Sigmoid colon (tissue), 7 donors: ENCODE measurements at places on chromosomes 5 and 9.

DNA sequence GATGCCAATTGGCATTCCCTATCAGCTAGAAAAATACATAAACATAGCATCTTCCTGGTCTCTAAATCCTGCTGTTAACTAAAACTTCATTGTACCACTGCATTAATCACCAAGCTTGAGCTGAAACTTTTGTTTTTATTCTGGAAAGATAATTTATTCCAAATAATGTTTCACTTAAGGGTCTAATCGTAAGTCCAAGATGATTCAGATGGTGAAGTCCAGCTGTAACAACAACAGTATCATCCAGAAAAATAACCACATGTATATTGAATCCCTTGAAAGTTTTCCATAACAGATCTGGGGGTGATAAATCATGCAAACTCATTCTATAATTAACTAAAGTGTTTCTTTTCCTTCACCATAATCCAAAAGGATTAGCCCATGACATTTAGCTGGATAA lies 23.9 kb downstream of the RORB start:
- no peak for DNase-seq
- H3K27ac ChIP-seq, result no peak overlapping the region
- no peaks in the 10 kb centered on the region for H3K4me1 ChIP-seq
- no peaks in the 10 kb centered on the region for H3K27me3 ChIP-seq
- H3K36me3 ChIP-seq, result no peaks in the 10 kb centered on the region

DNA sequence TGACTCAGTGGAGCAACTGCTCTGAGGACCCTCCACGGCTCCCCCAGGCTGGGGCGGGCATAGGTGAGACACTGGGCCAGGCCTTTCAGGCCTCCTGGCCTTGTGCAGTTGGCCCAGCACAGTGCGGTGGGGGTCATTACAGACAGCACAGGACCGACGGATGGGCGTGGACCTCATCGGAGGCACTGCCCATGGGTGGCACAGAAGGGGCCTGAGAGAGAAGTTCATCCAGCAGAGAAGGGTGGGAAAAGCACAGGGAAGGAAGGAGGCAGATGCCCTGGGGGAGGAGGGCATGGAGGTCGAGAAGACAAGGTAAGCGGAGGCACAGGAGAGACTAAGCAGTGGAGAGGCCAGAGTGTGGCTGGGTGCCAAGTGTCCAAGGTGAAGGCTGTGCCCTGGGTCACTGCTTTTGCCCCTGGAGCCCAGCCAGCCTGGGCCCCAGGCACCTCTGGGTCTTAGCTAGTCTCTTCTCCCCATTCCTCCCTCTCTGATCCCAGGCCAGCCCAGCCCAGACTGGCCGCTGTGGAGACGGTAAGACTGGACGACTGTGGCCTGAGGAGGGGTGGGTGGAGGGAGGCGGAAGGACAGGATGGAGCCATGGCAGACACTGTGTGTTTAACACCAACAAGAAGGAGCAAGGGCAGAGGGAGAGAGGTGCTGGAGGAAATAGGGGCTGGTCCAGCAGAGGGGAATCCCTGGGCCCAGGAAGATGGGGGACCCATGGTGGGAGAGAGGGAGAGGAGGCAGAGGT lies 5.7 kb downstream of the IL3 start:
- H3K27me3 ChIP-seq, result no peaks in the 10 kb centered on the region
- H3K4me1 ChIP-seq, result no peaks in the 10 kb centered on the region
- no peak overlapping the region for H3K4me3 ChIP-seq
- no peaks in the 10 kb centered on the region for H3K36me3 ChIP-seq

- no peak for DNase-seq
- H3K27ac ChIP-seq, result peak overlapping the region; percentile 62
- H3K4me1 ChIP-seq, result no peaks in the 10 kb centered on the region
- H3K4me3 ChIP-seq, result no peak overlapping the region
- H3K36me3 ChIP-seq, result no peaks in the 10 kb centered on the region
- no peaks in the 10 kb centered on the region for H3K27me3 ChIP-seq
These were observed 3.1 kb upstream of the GNPDA1 start for GRCh38 chr5:142015781-142016533.

DNA sequence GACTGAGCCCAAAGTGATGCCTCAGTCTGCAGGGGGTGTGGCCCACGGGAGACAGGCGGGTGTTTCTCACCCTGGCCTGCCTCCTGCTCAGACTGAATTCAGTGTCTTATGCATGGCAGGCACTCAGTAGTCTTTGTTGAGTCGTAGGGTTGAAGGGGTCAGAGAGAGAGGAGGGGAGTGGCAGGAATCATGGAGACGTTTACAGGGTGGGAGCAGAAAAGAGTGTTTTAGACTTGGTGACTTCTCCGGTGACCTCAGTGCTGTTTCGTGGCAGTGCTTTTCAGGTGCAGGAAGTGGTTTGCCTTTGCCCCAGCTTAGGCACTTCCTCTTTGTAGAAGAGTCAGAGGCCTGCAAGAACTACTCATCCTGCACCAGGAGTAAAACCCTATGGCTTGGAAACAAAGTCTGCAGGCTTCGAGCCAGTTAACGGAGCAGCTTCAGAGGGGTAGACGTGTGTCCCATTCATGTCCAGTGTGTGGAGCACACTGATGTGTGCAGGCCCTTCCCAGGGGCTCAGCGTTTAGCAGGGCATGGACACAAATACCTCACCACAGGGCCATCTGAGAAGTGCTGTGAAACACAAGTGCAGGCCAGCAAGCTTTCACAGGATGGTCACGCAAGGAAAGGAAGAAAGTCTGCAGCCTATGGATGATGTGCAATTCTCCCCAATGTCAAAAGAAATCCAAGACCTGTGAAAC lies 24.5 kb upstream of the SEMA4D start:
- H3K27ac ChIP-seq, result no peak overlapping the region
- no peaks in the 10 kb centered on the region for H3K4me1 ChIP-seq
- no peaks in the 10 kb centered on the region for H3K36me3 ChIP-seq
- H3K27me3 ChIP-seq, result no peaks in the 10 kb centered on the region

GRCh38 chr5:39205550-39205949 lies 13.8 kb downstream of the FYB1 start:
- no peak overlapping the region for H3K4me3 ChIP-seq
- no peaks in the 10 kb centered on the region for H3K36me3 ChIP-seq
- no peaks in the 10 kb centered on the region for H3K27me3 ChIP-seq

- H3K27ac ChIP-seq, result no peak overlapping the region
- no peaks in the 10 kb centered on the region for H3K27me3 ChIP-seq
- DNase-seq, result no peak
- H3K4me3 ChIP-seq, result no peak overlapping the region
- H3K36me3 ChIP-seq, result no peaks in the 10 kb centered on the region
- H3K4me1 ChIP-seq, result no peaks in the 10 kb centered on the region
These were observed 18.8 kb upstream of the KIF2A start for GRCh38 chr5:62287237-62287636.

DNA sequence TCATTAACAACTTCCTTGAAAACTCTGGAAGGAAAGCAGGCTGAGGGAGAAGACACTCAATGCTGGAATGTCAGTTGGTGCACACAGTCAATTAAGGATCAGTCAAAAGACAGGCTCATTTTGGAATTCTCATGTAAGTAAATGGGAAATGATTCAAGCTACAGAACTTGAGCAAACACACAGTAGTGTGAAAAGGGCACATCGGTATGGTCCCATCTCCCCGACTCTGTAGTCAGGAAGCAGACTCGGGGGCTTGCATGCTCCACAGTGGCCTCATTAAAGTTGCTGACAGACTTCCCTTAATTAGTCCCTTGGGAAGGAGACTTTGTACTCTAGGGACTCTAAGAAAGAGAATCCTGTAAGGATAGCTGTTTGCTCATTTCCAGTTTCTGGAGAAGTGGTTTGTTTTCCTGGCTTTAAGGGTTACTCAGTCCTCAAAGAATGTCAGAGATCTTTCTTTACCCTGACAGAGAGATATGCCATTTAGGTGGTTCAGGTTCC lies 339.2 kb downstream of the ADAMTS6 start:
- H3K27ac ChIP-seq, result no peak overlapping the region
- no peaks in the 10 kb centered on the region for H3K4me1 ChIP-seq
- H3K27me3 ChIP-seq, result no peaks in the 10 kb centered on the region
- no peak for DNase-seq
- no peak overlapping the region for H3K4me3 ChIP-seq
- H3K36me3 ChIP-seq, result no peaks in the 10 kb centered on the region

DNA sequence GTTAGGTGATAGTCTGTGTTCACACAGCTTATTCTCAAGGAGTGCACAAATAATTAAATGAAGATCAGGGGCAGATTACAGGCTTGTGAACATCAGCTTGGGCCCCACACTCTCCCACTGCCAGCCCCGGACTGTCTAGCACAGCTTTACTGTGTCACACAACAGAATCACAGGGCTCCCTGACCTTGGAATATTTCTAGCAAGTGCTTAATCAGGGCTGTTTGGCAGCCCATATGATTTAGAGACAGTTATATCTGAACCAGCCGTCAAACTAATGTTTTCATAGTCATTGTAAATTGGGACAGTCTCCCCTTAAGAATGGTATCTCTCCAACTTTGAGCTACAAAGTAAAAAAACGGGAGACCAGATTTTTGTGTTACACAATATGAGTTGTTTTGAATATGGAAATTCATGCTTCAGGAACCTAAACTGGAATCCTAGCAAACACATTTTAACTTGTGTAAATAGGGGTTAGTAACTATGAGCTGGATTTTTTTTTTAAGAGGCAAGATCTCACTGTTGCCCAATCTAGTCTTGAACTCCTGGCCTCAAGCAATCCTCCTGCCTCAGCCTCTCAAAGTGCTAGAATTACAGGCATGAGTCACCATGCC lies 517.6 kb downstream of the BNC2 start:
- no peak for DNase-seq
- H3K4me3 ChIP-seq, result no peak overlapping the region
- H3K27ac ChIP-seq, result no peak overlapping the region
- no peaks in the 10 kb centered on the region for H3K4me1 ChIP-seq

- peak; percentile 55 for DNase-seq
- no peaks in the 10 kb centered on the region for H3K27me3 ChIP-seq
- H3K4me1 ChIP-seq, result no peaks in the 10 kb centered on the region
- peak overlapping the region; percentile 66 for H3K27ac ChIP-seq
These were observed 106.2 kb downstream of the LHFPL2 start for GRCh38 chr5:78542321-78542840.

- no peaks in the 10 kb centered on the region for H3K36me3 ChIP-seq
- H3K27me3 ChIP-seq, result no peaks in the 10 kb centered on the region
- no peak overlapping the region for H3K4me3 ChIP-seq
- DNase-seq, result no peak
- no peaks in the 10 kb centered on the region for H3K4me1 ChIP-seq
These were observed 180.0 kb downstream of the FGF18 start for GRCh38 chr5:171599411-171599810.

GRCh38 chr5:104178829-104179456 lies 616.4 kb upstream of the NUDT12 start:
- no peak overlapping the region for H3K27ac ChIP-seq
- H3K36me3 ChIP-seq, result no peaks in the 10 kb centered on the region

DNA sequence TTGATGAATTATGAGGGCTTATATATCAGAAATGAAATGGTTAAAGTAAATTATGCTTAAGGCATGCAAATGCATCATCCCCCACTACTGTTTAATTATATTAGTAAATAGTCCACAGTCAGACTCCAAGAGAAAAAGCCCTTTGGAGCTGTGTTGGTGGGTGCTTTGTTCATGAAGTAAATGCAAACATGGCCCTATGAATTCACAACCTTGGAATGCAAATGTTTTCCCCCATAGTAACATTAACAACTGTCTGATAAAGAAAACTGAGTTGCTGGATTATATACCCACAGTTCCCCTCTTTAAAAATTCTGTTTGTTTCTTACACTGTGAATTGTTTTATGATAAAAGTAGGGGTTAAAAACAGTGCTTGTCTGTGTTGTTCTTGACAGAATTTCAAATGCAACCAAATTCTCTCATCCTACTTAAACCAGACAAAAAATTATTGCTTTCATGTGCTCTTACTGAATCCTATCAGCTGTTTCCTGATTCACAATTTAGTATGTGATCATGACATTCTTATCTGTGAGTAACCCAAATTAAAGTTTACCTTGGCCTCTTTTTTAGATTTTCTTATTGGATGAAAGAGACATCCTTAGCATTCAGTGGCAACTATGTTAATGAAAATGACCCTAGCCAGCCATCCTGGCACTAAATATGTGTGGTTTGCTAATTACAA lies 48.5 kb upstream of the SNCAIP start:
- H3K36me3 ChIP-seq, result no peaks in the 10 kb centered on the region
- no peaks in the 10 kb centered on the region for H3K27me3 ChIP-seq
- no peak overlapping the region for H3K4me3 ChIP-seq
- no peak for DNase-seq
- H3K27ac ChIP-seq, result no peak overlapping the region
- peaks cover 5% of the 10 kb centered on the region for H3K4me1 ChIP-seq

GRCh38 chr9:117815315-117815714 lies 111.1 kb downstream of the TLR4 start:
- H3K36me3 ChIP-seq, result no peaks in the 10 kb centered on the region
- H3K4me3 ChIP-seq, result no peak overlapping the region
- no peak for DNase-seq
- no peak overlapping the region for H3K27ac ChIP-seq
- no peaks in the 10 kb centered on the region for H3K4me1 ChIP-seq

DNA sequence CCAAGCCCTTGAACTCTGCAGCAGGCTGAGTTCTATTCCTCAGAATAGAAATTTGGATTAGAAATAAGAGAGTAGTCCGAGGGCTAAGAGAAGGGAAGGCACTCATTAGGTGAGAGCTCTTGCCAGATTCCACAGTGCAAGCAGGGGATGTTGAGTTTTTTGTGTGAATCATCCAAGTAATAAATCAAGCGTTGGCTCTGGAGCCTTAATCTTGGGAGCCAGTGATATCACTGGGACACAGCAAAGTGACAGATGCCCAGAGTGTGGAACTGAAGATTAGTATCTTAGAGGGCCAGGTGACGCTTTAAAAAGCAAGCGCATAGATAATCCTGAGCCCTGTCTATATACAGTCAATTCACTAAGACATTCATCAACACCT lies 60.3 kb downstream of the FOXD1 start:
- no peaks in the 10 kb centered on the region for H3K36me3 ChIP-seq
- DNase-seq, result no peak
- no peak overlapping the region for H3K27ac ChIP-seq
- H3K4me3 ChIP-seq, result no peak overlapping the region

GRCh38 chr5:40334242-40334635 lies 345.5 kb upstream of the PTGER4 start:
- no peak overlapping the region for H3K27ac ChIP-seq
- no peaks in the 10 kb centered on the region for H3K4me1 ChIP-seq
- DNase-seq, result no peak
- no peaks in the 10 kb centered on the region for H3K27me3 ChIP-seq

GRCh38 chr5:149262315-149262714 lies 9.3 kb upstream of the AFAP1L1 start:
- no peak for DNase-seq
- no peak overlapping the region for H3K27ac ChIP-seq
- no peaks in the 10 kb centered on the region for H3K27me3 ChIP-seq
- H3K36me3 ChIP-seq, result no peaks in the 10 kb centered on the region
- H3K4me1 ChIP-seq, result no peaks in the 10 kb centered on the region
- H3K4me3 ChIP-seq, result no peak overlapping the region

GRCh38 chr5:67259548-67260215 lies 63.1 kb upstream of the CD180 start:
- peaks cover 18% of the 10 kb centered on the region for H3K4me1 ChIP-seq
- H3K36me3 ChIP-seq, result no peaks in the 10 kb centered on the region
- H3K27me3 ChIP-seq, result no peaks in the 10 kb centered on the region
- no peak overlapping the region for H3K27ac ChIP-seq
- DNase-seq, result no peak
